Hematopoietic multipotent progenitor cell treated with erythropoietin and hydrocortisone succinate and interleukin-3 and kit ligand, for 8 days (in vitro differentiated cells): ENCODE measurements at places on chromosomes 6 and 20.

DNA sequence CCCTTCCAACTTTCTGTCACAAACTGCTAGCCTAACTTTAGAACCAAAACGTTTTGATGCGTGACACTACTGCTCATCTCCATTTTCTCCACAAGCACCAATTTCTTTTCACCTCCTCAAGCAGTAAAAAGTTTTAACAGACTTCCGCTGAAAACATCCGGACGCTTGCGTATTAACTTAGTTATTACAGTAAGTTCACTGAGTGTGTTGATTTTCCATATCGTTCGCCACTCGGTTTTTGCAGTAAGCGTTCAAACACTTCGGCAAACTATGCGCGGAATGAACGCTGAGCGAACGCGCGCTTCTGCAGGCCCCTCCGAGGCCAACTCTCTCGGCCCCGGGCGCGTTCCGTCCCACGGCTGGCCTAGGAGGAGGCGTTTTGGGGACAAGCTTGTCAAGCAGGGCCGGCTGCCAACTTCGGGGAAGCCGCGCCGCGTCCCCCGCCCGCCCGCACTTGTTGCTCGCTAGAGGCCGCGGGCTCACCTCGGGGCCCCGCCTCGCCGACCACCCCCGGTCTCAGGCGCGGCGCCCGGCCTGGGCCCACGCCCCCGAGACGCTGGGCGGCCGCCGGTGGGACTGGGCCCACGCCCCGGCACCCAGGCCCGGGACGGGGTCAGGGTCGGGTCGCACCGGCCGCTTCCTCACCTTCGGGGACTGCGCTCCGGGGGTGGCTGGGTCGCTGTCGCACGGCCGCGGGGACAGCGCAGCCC lies 945 bp downstream of the PHF10 start:
- peak; percentile 79 for DNase-seq

- no peak for DNase-seq
These were observed 16.6 kb upstream of the MAP7 start for GRCh38 chr6:136566851-136567250.

- DNase-seq, result peak; percentile 17
These were observed 27.5 kb upstream of the AGPAT4 start for GRCh38 chr6:161301338-161301737.

DNA sequence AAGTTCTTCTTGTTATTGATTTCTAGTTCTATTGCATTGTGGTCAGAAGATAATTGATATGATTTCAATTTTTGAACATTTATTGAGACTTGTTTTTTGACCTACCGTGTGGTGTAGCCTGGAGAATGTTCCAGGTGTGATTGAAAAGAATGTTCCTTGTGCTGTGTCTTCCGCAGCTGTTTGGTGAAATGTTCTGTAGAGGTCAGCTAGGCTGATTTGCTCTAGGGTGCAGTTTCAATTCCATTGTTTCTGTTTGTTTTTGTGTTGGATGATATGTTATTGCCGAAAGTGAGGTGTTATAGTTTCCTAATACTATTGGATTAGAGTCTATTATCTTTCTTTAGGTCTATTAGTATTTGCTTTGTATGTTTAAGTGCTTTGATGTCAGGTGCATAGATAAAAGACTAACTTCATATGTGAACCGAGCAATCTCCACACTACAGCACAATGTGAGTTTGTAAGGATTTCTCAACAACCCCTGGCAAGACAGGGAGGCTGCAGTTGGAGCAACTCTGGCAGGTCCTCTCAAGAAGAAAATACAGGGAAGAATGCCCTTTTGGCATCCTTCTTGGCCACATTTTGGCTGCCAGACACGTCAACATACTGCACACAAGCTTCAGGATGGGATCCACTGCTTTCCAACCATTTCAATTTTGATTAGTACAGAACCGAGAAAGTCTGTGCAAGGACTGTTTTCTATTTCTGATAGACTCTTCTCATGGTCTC lies 320.7 kb downstream of the RNF144B start:
- no peak for DNase-seq

- DNase-seq, result no peak
These were observed 313.7 kb upstream of the TBX18 start for GRCh38 chr6:85078058-85078457.

DNA sequence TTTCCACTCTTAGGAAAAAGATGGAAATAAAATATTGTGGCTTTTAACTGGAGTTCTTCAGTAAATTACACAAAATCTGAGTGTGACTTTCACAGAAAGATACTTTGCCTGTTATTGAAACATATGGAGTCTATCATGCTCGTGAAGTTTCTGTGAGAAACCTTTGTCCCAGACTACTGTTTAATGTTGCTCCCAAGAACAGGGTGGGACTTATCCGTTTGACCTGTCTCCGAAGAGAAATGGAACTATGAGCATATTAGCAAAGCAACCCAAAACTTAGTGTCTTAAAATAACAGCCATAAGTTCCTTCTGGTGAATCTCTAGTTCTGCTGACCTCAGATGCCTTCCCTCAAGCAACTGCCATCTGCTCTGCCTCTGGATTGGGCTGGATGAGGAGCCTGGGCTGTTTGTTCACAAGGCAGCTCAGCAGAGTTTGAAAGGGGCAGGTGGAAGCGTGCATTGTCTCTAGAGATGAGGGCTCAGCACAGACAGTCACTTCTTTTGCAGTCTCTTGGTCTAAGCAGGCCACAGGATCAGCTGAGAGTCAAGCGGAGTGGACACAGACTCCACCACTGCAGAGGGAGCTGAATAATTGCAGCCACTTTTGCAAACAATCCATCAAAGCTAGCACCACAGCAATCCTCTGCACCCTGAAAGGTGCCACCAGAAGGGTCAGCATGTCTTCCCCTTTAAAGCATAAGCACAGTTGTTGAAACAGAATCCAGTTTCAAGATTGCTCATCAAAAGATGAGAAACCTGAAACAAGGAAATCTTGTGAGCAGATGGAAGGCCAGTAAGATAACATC lies 52.8 kb downstream of the MYB start:
- no peak for DNase-seq

DNA sequence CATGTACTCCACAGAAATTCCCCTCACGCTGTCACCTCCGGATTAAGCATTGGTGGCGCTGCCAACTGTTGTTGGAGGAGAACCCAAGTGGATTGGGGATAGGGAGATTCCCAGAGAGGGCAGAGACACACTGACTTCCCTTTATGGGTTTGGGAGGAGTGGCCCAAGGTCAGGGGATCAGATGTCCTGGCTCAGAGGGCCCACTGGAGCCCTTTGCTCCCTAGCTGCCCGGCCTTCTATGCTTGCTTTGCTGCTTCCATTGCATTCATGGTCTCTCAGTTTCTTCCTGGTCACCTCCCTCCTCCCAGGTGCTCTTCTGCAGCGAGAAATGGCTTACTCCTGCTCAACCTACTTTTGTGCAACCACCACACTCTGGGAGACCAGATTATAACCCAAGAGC lies 14.3 kb downstream of the CUL9 start:
- no peak for DNase-seq

- DNase-seq, result no peak
These were observed 245.6 kb downstream of the HIVEP2 start for GRCh38 chr6:142699391-142699790.

- no peak for DNase-seq
These were observed 31.9 kb downstream of the HIVEP2 start for GRCh38 chr6:142913036-142913510.
